NCI-H1092 (cell line): ENCODE measurements at places on chromosomes 6 and 20.

DNA sequence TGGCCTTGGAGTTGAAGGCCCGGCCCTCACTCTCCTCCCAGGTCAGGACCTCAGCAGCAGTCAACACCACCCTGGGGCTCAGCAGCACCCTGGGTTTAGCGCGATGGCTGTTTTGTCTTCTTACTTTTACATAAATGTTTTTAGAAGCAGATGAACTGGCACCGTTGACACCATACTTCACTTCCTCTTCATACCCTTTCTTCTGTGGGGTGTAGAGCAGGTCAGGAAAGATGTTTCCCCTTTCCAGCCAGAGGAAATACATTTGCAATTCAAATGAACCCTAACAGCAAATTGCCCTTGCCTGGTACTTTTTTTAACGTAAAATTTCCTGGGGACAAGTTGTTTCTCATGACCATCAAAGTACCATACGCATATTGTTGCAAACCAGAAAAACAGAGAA lies 54.7 kb upstream of the SNX9 start:
- DNase-seq, result no peak

- DNase-seq, result no peak
These were observed 56.5 kb downstream of the GPR6 start for GRCh38 chr6:110034667-110035036.

DNA sequence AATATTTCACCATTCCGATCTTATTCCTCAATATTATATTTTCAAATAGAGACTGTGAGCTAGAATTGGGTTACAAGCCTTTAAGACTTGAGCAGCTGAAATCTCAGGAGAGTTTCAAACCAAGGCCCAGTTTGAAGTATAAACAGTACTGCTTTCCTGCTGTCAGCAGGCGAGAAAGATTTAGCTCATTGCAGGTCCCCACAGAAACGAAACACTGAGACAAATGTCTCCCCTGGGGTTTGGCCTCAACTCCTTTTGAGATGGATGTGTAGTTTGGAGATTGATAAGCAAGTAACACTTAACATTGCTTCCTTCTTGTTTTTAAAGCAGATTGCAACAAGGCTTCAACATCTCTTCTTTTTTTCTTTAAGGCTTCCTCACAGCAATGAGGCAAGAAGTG lies 22.4 kb upstream of the GLP1R start:
- no peak for DNase-seq

DNA sequence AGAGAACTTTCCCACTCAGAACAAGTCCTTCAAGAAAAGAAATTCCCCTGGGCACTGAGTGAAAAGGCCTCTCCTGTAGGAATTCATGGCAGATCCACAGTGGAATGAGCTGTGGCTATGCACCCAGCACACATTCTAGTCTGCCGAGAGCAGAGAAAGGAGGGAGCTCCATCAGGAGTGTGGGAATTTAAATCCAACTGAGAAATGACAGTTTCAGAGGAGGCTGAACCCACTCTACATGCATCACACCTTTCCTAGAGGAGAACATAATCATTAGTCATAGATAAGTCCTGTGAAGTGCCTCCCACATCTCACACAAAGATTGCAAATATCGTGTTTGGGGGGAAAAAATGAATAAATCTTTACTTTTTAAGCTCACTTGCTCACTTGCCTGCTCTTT lies 530.2 kb upstream of the HTR1E start:
- no peak for DNase-seq

- DNase-seq, result no peak
These were observed 119.2 kb upstream of the LAMA2 start for GRCh38 chr6:128763599-128764300.

DNA sequence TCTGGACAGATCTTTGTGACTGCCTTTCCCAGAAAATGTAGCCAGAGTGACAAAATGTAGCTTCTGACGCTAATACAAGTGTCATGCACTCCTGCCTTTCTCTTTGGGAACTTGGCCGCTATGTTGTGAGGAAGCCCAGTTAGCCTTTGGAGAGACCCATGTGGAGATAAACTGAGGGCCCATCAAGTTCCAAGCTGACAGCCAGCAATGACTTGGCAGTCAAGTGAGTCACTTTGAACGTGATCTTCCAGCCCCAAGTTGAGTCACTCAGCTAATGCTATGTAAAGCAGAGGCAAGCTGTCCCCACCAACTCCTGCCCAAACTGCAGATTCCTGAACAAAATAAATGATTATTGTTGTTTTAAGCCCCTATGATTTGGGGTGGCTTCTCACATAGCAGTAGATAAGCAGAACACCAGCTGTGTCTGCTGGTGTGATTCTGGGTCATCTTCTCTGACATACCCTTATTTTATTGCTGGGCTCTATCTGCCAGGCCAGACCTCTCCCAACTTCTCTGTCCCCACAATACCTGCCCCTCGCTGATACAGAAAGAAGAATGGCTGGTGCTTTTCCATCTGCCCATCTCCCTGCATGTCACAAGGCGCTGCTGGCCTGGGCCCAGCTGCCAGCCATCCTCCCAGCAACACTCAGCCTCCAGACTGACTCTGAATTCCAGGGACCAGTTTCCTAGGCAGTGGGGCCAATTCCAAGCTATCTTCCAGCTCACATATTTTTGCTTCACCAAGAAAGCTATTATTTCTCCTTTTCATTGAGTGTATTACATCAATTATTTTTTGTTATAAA lies 274.8 kb downstream of the LRFN2 start:
- DNase-seq, result no peak

- no peak for DNase-seq
These were observed 34.6 kb upstream of the NKX2-2 start for GRCh38 chr20:21548390-21549035.

DNA sequence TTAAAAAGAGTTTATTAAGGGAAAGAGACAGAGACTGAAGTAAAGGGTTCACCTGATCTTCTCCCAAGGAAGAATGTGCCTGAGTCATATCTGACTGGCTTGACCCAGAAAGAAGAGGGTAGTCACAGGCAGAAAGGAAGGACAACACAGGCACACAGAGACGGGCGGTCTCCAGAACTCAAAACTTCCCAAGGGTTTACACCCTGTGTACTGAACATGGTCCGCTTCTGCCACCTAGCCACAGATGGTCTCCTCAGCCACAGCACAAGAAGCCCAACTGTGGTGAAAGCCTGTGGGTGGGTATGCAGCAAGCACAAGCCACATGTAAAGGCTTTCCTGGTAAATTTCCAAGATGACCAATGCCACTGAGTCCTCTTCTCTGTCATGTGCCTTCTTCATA lies 17.2 kb downstream of the UNC5CL start:
- DNase-seq, result no peak

DNA sequence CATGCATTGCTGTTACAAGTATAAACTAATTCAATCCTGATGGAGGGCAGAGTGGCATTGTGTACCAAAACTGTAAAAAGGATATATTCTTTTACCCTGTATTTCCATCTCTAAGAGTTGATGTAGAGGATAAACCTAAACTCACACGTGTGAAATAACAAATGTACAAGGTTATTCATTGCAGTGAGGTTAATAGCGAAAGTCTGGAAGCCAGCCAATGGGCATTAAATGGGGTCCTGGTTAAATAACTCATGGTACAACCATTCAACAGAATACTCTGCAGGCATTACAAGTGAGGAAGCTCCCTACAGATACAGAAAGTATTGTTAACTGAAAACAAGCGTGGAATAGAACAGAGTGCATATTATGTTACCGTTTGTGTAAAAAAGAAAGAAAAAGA lies 56.9 kb downstream of the BCAS1 start:
- no peak for DNase-seq

- no peak for DNase-seq
These were observed 265.5 kb downstream of the KHDC1L start for GRCh38 chr6:72959821-72960220.

GRCh38 chr6:95935736-95936135 lies 80.0 kb upstream of the FUT9 start:
- no peak for DNase-seq

GRCh38 chr6:14141351-14142062 lies 23.9 kb downstream of the CD83 start:
- no peak for DNase-seq

- peak; percentile 35 for DNase-seq
These were observed 154.3 kb downstream of the MRPL14 start for GRCh38 chr6:43972913-43973300.

GRCh38 chr6:41162687-41163418 lies at the start of gene TREM2:
TSS of gene TREM2 (minus strand) at chr6:41163116. CDS start at chr6:41163082, 34 bp downstream.
- no peak for DNase-seq

DNA sequence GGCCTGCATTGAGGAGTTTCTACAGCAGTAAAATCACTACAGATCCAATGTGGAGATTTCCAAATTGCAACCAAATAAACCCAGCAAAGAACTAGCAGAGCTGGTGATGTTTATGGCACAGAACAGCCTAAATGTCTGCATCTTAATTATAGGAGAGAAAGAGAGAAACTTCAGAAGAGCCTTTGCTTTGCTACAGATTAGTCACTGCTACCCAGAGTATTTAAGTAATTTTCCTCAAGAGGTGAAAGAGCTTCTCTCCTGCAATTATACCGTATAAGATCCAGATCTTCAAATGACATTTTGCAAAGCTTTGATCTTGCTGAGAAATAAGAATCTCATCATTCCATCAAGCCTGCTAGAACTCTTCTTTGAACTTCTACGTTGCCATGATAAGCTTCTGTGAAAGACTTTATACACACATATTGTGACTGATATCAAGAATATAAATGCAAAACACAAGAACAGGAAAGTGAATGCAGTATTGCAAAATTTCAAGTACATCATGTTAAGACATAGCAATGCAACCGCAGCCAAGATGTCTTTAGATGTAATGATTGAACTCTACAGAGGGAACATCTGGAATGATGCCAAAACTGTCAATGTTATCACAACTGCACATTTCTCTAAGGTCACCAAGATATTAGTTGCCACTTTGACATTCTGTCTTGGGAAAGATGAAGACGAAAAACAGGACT lies 48.0 kb downstream of the MKKS start:
- DNase-seq, result no peak

GRCh38 chr20:35773154-35773751 lies 1.4 kb downstream of the PHF20 start:
- no peak for DNase-seq

DNA sequence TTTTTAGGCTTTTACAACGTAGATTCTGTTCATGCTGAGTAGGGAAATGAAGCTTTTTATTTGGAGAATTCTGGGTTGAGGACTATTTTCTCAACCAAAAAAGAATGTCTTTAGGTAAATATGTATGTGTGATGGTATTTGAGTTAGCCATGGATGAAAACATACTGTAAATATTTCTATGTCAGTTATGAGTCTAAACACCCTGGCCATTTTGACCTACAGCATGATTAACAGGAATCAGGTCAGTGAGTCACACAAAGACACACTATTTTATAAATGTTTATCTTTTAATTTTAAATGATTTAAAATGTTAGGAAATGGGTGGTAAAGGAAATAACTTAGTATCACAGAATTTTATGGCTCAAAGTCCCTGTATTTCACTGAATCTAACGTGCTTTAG lies 851.7 kb upstream of the MAP3K7 start:
- no peak for DNase-seq

- DNase-seq, result no peak
These were observed 740.8 kb downstream of the PHF3 start for GRCh38 chr6:64376394-64376793.

DNA sequence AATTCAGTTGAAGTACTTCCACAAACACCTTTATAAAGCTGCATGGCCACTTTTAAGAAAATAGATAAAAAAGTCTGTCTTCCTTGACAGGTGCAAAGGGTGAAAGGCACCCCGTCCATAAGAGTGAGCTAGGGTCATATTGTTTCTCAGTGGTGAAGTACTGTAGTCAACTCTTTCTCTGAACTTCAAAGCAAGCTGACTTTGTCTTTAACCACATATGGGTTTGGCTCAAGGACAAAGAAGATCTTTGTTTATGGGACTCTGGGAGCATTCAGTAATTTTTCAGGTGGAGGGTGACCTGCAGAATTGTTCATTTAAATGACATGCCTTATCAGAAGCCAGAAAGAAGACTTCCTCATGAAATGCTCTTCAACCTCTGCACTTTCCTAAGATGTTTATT lies 49.3 kb upstream of the KLHL31 start:
- no peak for DNase-seq

DNA sequence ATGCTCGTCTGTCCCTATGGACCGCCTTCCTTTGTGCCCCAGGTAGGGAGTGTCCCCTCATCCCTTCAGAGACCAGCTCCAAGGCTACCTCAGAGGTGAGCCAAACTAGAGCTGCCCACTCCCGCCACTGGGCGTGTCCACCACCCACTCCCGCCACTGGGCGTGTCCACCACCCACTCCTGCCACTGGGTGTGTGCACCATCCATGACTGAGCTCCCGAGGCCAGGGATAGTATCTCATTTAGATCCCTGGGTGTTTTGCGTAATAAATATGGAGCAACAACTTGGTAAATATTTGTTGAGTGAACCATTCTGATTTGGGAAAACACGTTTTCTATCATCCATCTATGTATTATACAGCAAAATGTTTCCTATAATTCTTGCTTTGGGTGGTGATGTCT lies 68.8 kb downstream of the ZBTB2 start:
- DNase-seq, result no peak

DNA sequence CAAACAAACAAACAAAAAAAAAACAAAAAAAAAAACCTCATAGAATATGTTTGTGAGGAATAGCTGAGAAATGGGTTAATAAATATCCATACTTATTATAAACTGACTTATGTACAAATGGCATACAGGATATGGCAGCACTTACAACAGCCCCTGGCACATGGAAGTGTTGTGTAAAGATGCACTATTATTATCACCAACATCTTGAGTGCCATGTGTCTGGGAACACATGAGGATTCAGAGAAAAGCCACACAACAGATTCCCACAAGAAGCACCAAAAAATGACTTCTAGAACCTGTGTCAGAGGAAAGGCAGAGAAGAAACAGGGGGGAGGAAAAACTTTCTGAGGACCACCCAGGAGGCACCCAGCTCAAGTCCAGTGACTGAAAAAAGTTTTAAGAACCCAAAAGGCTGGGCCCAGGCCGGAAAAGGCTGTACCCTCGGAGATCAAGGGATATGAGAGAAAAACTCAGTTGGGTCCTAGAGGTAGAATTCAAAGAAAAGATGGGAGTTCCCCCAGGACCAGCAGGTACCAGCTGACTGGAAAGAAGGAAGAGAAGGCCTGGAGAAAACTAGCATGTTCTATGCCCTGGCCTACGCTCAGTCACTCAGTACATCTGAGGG lies 9.4 kb upstream of the TAF8 start:
- DNase-seq, result no peak

- no peak for DNase-seq
These were observed 12.9 kb downstream of the TSPYL1 start for GRCh38 chr6:116266803-116267202.

DNA sequence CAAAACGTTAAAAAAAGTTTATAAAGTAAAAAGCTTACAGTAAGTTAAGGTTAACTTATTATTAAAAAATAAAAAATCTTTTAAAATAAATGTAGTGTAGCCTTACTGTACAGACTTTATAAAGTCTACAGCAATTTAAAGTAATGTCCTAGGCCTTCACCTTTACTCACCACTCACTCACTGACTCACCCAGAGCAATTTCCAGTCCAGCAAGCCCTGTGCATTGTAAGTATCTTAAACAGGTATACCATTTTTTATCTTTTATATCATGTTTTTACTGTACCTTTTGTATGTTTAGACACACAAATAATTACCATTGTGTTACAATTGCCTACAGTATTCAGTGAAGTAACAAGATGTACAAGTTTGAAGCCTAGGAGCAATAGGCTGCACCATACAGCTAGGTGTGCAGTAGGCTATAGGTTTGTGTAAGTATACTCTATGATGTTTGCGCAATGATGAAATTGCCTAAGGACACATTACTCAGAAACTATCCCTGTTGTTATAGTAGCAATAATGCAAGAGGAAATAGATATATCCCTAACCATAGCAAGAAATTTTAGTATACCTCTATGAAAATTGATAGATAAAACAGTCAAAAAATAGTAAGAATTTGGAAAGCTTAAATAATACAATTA lies 39.5 kb downstream of the FBXO5 start:
- no peak for DNase-seq

- no peak for DNase-seq
These were observed 461.0 kb downstream of the TBC1D32 start for GRCh38 chr6:120873125-120873865.
